ENCODE measurements at places on chromosomes 2 and 18. TPM values are rescaled to one million over a fixed set of nuclear protein-coding genes. Genes with fewer than 3 reads are reported as not detected.

Gene GULP1
- polyA plus RNA-seq, result 99.3 TPM

Gene NPHP1
- 18.3 TPM for polyA plus RNA-seq

Gene SLC38A11
- 1.6 TPM for polyA plus RNA-seq

Gene MC4R
- 0.75 TPM for polyA plus RNA-seq

Gene SERPINB12
- polyA plus RNA-seq, result not detected

Gene WDR7
- polyA plus RNA-seq, result 12.8 TPM

Gene UGT1A6
- 0.16 TPM for polyA plus RNA-seq

Gene MREG
- 14.8 TPM for polyA plus RNA-seq

Gene SPP2
- polyA plus RNA-seq, result not detected

Gene C2orf92
- 26.3 TPM for polyA plus RNA-seq

Gene LAMA3
- polyA plus RNA-seq, result 123 TPM

Gene HTR2B
- 0.48 TPM for polyA plus RNA-seq

Gene CXCR1
- 0.07 TPM for polyA plus RNA-seq

Gene IL1R2
- polyA plus RNA-seq, result 0.52 TPM

Gene KLHL29
- polyA plus RNA-seq, result 1.8 TPM

Gene COL4A4
- 8.9 TPM for polyA plus RNA-seq

Gene IRS1
- 35.3 TPM for polyA plus RNA-seq

Gene EXOC6B
- 30.8 TPM for polyA plus RNA-seq

Gene IL18R1
- polyA plus RNA-seq, result 4.7 TPM
